Muscle of leg (tissue), 16 donors: ENCODE measurements at places on chromosomes 4 and X. TPM values are rescaled to one million over a fixed set of nuclear protein-coding genes. Genes with fewer than 3 reads are reported as not detected.

DNA sequence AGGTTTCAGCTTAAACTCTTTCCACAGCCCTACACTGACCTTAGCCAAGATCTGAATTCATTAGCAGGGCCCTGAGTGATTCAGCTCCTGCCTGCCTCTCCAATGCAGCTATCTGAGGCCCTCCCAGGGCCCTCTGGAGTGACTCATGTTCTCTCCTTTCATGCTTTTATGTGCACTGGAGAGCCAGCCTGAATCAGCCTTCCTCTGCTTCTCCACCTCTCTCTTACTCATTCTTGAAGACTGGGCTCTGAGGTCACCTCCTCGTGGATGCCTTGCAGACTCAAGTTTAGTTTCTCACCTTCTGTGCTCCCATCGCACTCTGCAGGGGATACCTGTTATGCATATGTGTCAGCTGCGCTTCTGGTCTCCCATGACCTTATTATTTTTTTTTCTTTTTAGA is 3.1 kb upstream of the OCIAD2 start:
- H3K36me3 ChIP-seq, result no peaks in the 10 kb centered on the region
- no peak for DNase-seq
- H3K27ac ChIP-seq, result no peak overlapping the region
- peaks cover 12% of the 10 kb centered on the region for H3K4me1 ChIP-seq
- H3K27me3 ChIP-seq, result no peaks in the 10 kb centered on the region
- H3K4me3 ChIP-seq, result no peak overlapping the region

DNA sequence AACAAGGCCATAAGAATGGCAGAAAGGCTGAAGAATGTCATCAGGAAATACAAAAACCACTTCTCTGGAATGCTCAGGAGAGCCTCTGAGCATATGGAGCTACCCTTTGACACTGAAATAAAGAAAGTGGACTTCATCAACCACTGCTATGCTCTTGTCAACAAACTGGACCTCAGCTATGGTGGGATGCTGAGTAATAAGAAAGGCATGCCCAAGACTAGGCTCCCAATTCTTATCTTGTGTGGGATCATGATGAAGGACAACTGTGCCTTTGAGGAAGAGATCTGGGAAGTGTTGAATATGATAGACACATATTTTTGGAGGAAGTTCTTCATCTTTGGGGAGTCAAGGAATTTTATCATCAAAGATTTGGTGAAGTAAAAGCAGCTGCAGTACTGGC is 86.9 kb upstream of the MAGEB16 start:
- H3K27ac ChIP-seq, result no peak overlapping the region
- no peaks in the 10 kb centered on the region for H3K4me1 ChIP-seq
- H3K36me3 ChIP-seq, result no peaks in the 10 kb centered on the region

- no peaks in the 10 kb centered on the region for H3K4me1 ChIP-seq
- DNase-seq, result no peak
- H3K27me3 ChIP-seq, result no peaks in the 10 kb centered on the region
Observed at GRCh38 chr4:5865896-5866599, 26.8 kb downstream of the CRMP1 start.

Gene ABCG2
- 5.3 TPM for total RNA-seq
